ENCODE measurements at places on chromosomes 3 and 15.

- no peak for DNase-seq
Observed at GRCh38 chr3:150216041-150216811, 191.9 kb upstream of the TSC22D2 start.

DNA sequence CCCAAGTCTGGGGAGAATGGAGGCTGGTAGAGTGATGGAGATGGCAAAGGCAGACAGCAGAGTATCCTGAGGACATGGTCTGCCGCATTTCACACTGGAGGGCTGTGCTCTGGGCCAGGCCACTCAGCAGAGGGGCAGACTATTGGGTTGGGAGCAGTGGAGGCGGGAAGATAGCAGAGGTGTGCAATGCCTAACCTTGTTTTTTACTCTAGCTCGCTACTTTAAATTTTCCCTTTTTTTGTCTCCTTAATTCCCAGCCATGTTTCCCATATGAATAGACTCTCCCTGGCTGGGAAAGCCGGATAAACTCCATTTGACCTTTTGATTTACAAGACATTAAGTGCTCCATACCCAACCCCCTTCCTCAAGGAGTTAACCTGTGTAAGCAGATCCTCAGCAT, 33.5 kb upstream of the ST6GAL1 start:
- no peak for DNase-seq

DNA sequence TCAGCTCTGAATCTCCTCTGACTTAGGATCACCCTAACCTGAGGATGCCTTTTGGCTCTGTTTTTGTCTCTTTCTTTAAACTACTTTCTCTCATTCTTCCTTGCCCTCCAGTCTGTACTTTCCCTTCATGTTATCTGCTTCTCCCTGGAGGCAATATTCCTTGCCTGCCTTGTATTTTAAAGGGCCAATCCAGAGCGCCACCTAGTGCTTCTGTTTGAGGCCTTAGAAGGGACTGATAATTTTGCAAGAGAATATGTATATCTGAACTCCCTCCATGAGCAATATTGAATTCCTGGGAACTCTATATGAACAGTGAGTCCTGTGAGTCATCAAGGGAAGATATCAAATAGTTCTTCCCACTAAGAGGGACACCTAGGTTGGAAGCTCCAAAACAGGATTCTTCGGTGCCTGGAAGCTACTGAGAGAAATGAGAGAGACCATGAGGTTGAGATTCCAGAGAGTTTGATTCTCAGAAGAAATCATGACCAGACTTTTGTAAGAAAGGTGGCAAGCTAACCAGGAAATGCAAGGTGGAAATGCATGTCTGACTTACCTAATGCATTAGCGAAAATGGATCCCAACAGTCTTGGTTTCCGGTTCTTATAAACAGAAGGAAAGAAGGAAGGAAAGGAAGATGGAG, 203.8 kb upstream of the CD96 start:
- no peak for DNase-seq

DNA sequence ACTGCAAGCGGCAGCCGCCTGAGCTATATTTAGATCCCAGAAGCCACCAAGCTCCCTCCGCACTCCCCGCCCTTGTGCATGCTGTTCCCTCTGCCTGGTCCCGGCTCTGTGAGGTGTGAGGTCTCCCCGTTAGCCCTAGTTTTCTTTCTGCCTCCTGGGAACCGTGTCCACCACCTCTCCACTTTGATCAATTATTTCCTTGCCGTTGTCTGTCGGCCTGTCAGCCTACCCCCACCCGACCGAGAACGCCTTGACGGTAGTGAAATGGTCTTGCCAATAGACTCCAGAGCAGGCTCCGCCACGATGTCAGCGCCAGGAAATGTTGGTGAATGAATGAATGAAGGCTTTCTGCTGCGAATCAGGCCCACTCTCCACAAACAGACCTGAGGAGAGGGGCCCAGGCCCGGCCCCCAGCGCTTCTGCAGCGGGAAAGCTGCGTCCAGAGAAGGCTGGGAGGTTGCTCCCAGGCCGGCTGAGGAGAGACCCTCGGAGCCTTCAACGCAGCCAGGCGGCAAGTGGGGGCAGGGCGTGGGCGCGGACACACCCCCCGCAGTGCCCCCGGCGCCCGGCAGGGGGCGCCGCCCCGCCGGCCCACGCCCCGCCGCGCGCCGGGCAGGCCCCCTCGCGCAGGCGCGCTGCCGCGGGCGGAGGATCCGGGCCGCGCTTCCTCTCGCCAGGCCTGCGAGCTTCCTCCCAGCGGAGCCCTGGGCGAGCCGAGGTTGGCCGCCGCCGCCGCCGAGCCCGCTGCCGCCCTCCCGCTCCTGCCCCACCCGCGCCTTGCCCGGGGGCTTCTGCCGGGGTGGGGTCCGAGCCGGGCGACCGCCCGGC, at the start of gene CSK:
Gene CSK, plus strand, starts transcription at position 650 of the 828 bp plus-strand sequence. CDS start 16,218 bp downstream, outside the sequence.
- DNase-seq = peak; percentile 74

- DNase-seq = no peak
Observed at GRCh38 chr15:99439524-99439835, 126.3 kb upstream of the MEF2A start.

GRCh38 chr15:93245661-93246042, 156.6 kb upstream of the RGMA start:
- DNase-seq = no peak
